ENCODE measurements at places on chromosomes 16 and 17. TPM values are rescaled to one million over a fixed set of nuclear protein-coding genes. Genes with fewer than 3 reads are reported as not detected.

GRCh38 chr17:49633762-49634484 is 44.0 kb downstream of the SPOP start:
- H3K4me3 ChIP-seq = no peak overlapping the region
- no peaks in the 10 kb centered on the region for H3K27me3 ChIP-seq
- DNase-seq = no peak
- peak overlapping the region; percentile 88 for H3K27ac ChIP-seq
- H3K36me3 ChIP-seq = peaks cover 5% of the 10 kb centered on the region

DNA sequence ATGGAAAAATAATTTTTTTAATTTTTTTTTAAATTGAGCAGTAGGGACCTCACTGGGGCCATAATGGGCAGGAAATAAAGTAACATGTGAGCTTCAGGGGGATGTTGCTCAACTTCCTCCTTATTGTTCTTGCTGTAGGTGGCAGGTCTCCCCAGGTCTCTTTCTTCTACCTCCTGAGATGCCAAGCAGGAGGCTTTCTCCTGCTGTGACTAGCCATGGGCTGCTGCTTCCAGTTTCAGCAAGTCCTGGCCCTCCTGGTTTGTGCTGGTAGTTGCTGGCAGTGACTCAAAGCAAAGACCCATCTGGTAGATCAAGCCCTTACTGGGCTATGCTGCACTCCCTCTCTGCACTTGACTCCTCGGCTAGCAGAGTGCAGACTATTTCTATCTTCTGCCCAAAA is 2.3 kb downstream of the DPEP2NB start:
- DNase-seq = no peak
- no peaks in the 10 kb centered on the region for H3K36me3 ChIP-seq
- peaks cover 6% of the 10 kb centered on the region for H3K4me1 ChIP-seq
- no peak overlapping the region for H3K27ac ChIP-seq
- H3K27me3 ChIP-seq = no peaks in the 10 kb centered on the region
- H3K4me3 ChIP-seq = no peak overlapping the region

GRCh38 chr16:12760819-12761611 is 42.7 kb downstream of the CPPED1 start:
- no peaks in the 10 kb centered on the region for H3K36me3 ChIP-seq
- no peak overlapping the region for H3K4me3 ChIP-seq
- no peak overlapping the region for H3K27ac ChIP-seq
- DNase-seq = no peak
- peaks cover 15% of the 10 kb centered on the region for H3K4me1 ChIP-seq
- H3K27me3 ChIP-seq = no peaks in the 10 kb centered on the region

DNA sequence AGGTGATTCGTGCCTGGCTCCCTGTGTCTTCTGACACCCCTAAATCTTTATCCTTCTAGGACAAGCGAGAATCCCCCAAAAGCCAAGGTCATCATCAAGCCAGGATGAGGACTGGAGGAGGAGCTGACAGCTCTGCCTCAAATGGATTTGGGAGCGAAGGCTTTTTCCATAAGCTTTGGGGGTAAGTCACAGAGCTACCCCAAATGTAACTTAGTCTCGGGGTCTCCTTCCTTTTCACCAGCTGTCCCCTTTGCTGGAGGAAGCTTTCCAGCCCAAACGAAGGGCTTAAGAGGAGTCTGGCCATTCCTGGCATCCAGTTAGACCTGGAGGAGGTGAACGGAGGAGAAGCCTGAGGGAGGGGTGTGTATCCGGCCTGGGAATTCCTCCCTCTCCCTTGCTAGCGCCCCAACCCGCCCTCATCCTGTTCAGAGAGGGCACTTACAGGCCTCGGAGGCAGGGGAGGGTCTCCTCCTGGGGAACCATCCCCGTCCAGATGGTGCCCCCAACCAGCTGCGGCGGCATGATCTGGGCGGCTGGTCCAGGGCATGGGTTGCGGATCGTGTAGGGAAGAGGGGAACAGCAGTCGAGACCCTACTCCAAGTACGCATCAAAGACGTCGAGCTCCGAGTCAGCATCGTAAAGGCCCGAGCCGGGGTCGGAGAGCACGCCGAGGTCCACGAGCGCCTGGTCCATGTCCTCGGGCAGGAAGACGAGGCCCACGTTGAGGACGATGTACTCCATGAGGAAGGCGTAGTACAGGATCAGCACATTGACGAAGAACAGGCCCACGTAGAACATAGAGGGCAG is 938 bp downstream of the DEXI start:
- H3K36me3 ChIP-seq = peaks cover 9% of the 10 kb centered on the region
- peak overlapping the region; percentile 53 for H3K27ac ChIP-seq
- DNase-seq = no peak
- peaks cover 46% of the 10 kb centered on the region for H3K4me1 ChIP-seq

DNA sequence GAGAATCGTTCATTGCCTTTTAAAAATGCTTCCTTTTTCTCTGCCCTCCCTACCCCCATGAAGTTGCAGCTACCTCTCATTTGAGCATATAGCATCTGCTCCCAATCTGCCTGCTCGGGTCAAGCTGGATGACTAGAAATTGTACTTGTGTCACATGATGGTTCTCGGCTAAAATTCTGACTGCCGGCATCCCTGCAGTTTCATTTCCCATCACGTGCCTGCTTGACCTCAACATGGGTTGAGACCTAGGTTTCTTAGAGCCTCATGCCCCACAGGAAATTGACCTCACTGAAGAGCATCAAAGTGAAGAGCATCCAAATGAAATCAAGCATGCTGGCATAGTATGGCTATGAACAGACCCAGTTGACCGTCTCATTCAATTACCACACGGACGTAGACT is 581.6 kb upstream of the PSMD7 start:
- H3K4me3 ChIP-seq = no peak overlapping the region
- peaks cover 71% of the 10 kb centered on the region for H3K4me1 ChIP-seq
- H3K36me3 ChIP-seq = peaks cover 5% of the 10 kb centered on the region
- H3K27ac ChIP-seq = no peak overlapping the region
- H3K27me3 ChIP-seq = no peaks in the 10 kb centered on the region

GRCh38 chr16:72481419-72481818 is 309.5 kb upstream of the PMFBP1 start:
- no peak overlapping the region for H3K4me3 ChIP-seq
- no peak overlapping the region for H3K27ac ChIP-seq
- DNase-seq = no peak
- peaks cover 17% of the 10 kb centered on the region for H3K4me1 ChIP-seq

Gene OMG
- not detected for total RNA-seq

Gene OR1A2
- not detected for total RNA-seq

Gene BBS2
- total RNA-seq = 25.7 TPM

Measured in WTC11 (cell line).